ENCODE measurements at places on chromosomes 1 and 21.

DNA sequence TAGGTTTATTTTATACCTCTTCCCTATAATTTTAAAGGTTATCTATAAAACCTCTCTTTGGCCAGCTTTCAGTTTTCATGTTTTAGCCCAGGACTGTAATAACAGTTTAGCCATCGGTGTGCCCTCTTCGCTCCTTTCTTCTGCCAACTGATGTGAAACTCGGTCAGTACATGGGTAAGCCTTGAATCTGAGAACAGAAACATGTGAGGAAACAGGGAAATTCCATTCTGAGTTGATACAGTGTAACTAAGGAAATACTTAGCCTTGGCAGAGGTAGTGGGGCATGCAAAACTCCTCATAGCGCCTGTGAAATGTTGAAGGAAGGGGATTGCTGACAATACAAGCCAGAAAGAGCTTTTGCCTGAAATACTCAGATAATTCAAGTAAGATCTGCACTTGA lies 465.2 kb downstream of the NCAM2 start:
- no peak for DNase-seq

DNA sequence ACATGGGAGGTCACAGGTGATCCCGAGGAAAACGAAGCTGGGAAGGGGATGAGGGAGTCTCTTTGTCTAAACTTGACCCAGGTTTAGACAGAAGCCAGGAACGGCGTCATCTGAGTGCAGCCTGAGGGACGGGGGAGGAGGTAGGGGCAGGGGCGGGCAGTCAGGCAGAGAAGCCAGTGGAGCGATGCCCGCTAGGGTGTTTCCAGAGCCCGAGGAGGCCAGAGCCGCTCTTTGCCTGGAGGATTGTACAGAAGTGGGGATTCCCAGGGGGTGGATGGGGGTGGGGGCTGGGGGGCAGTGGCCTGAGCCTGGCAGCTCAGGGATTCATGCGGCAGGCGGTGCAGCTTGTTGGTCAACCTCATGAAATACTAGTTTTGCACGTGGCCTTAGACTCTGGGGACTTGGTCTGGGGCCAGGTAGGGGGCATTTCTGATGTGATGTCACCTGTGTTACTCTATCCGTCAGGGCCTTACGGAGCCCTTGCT lies 58.4 kb downstream of the VPS26C start:
- no peak for DNase-seq

DNA sequence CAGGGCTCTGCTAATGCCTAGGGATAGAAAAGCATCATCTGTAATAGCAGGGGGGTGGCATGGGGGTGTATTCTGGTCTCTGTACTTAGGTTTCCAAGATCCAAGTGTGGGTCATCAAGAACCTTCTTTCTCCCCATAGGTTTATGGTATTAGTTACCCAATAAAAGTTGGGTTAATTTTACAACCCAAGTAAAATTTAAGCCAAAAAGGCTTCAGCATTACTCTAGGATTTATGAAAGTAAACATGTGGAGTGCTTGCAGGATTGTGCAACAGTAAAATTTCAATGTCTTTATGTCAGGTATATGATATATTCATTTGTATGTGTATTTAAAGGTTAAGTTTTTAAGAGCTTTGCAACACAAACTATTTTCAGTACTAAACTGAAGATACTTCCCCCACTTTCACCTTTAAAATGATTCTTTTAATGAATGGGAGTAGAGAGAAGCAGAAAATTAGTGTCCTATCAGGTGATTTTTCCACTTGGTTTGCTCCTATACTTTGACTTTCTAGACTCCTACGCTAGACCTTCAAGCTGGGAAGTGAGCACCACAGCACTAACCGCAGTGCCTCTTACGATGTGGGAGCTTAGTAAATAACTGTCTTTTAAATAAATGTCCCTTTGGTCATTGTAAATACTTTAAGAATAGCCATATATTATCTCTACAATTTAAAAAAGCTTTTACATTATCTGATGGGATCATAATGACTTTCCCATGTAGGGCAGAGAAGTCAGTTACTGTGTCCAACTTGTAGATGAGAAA lies 67.8 kb upstream of the UBE2U start:
- no peak for DNase-seq

- DNase-seq, result no peak
These were observed 43.5 kb upstream of the NEK7 start for GRCh38 chr1:198113342-198113750.

All from GDM1 (cell line).